ENCODE measurements at places on chromosomes 7 and 10.
A peak's percentile ranks its signal among the peaks of the same experiment; 100 is the strongest.

- DNase-seq = no peak
Measured at GRCh38 chr10:94428766-94429707, 26.7 kb downstream of the TBC1D12 start.

- DNase-seq = peak; percentile 53
Measured at GRCh38 chr10:58531084-58531695, 18.5 kb downstream of the BICC1 start.

- peak; percentile 96 for DNase-seq
Measured at GRCh38 chr7:130363026-130363847, 17.1 kb upstream of the CPA1 start.

GRCh38 chr7:37047260-37047659, 323.0 kb upstream of the AOAH start:
- peak; percentile 58 for DNase-seq

DNA sequence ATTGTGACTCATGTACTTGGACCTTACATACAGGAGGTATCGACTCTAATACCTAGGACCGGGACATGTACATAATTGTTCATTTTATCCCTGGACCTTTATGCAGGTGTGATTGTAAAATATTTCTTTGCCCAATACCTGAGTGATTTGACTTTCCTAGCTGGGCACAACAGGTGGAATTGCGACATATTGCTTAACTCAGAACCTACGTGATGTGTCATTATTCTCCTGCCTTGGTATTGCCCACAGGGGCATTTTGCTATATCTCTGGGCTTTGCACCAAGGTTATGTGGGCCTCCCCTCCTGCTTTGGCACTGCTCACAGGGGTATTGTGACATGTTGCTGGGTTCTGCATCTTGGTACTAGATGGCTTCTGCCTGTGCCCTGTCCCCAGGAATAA, 23.9 kb upstream of the ZNF107 start:
- no peak for DNase-seq

DNA sequence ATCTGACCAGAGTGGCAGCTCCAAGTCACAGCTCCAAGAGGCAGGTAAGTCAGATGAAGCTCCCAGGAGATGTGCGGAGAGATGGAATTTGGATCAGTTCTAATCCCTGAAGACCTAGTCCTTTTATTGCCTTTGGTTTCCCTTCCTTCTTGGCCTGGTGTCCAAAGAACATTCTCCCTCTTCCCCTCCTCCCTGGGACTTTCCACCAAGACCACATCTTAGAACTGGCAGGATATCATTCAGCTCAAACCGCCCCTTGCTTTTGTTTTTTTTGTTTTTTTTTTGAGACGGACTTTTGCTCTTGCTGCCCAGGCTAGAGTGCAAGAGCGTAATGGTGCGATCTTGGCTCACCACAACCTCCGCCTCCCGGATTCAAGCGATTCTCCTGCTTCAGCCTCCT, 190.8 kb downstream of the GFRA1 start:
- DNase-seq = no peak

- DNase-seq = no peak
Measured at GRCh38 chr7:94253686-94254085, 141.0 kb upstream of the COL1A2 start.

DNA sequence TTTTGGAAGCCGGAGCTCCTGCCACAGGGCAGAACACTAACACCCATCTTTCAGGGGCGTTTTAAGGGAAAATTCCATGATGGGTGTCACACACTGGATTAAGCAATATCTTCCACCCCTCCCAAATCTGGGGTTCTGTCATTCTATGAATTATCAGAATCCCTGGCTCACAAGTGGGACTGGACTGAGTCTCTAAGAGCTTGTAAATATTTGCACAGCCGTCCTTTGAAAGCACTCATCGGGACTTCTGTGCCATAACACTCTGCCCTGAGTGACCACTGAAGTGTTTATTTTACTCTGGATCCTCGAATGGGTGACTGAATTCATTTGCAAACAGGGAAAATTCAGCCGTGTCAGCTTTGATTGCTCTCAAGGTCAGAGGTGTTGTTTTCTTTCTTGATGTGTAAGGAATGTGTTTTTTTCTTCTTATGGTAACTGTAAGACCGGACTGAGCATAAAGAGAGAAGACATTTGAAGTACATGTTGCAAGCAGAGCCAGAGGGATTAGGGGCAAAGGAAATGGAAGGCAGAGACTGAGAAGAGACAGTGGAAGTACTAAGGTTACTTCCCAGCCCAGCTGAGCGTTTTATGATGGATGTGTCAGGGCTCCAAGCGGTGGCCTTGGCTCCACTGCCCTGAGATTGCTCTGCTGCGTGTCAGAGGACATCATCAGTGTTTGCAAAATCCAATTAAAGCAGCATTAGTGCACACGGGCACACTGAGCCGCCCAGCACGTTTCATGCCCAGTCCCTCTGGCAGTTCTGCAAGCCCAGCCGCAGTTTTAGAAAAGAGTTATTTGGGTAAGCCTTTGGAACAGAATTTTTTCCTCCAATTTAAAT, 17.7 kb upstream of the GTPBP4 start:
- DNase-seq = no peak

DNA sequence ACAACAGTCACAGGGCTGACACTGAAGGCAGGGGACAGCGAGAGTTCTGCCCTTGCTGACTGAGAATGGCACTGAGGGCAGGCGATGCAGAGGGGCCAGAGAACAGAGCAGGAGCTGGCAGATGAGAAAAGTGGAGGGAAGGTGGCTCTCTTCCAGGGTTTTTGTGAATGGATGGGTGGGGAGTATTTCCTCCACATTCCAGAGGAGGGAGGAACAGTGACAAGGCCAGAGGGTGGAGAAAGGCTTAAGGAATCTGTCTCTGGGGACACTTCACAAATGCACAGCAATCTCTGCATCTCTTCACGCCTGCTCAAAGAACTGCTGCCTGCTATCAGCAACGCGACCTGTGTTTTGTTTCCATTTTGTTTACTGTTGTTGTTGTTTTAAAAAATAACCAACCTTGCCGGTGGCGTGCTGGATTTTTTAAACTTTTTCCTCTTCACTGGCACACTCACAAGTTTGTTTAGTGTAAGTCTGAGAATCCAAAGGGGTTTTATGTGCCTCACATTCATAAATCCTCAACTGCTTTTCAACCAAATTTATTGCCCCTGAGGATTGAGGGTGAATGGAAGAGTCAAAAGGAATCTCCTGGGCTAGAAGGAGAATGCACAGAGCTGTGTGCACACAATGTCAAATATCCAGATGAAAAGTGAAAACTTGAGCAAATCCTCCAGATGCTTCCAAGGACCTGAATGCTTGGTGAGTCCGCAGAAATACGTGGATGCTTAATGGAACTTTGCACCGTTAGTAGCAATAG, 129.3 kb downstream of the GLI3 start:
- DNase-seq = no peak

GRCh38 chr10:46040004-46040403, 6.1 kb downstream of the MSMB start:
- DNase-seq = peak; percentile 26

DNA sequence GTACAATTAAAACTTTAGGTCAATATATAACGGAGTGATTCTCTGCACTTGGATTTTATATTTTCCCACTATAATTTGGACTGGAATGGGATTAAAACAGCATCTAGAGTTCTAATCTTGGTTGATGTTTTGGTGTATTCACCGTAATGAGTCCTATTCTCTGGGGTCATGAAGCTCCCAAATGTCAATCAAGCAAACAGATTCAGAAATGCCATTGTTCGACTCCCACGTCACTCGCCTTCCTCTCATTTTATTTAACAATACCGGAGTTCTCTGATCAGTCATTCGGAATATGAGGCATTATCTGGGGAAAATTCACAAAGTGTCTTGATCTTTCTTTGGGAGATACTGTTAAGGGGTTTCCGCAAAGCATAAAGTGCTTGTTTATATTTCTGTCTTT, 26.5 kb downstream of the SKIDA1 start:
- DNase-seq = no peak

GRCh38 chr7:149886018-149886415, 12.2 kb downstream of the ATP6V0E2 start:
- DNase-seq = no peak

DNA sequence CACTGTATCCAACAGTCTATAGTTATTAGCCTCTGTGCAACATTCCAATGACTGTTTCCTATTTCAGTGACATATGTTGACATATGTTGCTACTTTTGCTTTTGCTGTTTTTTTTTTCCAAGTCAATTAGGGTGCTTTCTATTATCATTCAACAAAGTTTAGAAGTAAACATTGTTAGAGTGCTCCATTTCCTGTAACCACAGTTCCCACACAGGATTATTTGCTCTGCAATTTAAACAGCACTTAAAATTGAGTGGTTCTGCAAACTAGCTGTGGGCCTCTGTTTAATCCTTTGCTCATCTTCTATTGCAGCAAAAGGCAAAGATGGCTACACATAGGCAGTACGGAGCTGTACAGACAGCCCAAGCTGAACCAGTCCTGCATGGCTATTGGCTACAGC, 46.5 kb upstream of the PTN start:
- DNase-seq = no peak

DNA sequence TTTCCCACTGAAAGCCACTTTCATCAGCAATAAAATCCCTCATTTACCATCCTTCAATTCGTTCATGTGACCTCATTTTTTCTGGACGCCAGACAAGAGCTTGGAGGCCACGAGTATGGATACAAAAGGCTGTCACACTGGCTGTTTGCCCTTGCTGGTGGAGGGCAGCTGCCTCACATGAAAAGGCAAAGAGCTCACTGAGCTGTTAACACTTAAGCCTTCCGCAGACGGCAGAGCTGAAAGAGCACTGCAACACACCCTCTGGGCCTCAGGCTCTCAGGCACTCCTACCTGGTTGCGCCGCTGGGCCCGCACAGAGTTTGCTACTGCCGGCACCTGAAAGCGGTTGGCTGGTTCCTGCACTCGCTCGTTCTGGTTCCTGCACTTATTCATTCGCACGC, 193.5 kb downstream of the CFTR start:
- no peak for DNase-seq

- no peak for DNase-seq
Measured at GRCh38 chr10:61964059-61964709, 62.7 kb downstream of the ARID5B start.

DNA sequence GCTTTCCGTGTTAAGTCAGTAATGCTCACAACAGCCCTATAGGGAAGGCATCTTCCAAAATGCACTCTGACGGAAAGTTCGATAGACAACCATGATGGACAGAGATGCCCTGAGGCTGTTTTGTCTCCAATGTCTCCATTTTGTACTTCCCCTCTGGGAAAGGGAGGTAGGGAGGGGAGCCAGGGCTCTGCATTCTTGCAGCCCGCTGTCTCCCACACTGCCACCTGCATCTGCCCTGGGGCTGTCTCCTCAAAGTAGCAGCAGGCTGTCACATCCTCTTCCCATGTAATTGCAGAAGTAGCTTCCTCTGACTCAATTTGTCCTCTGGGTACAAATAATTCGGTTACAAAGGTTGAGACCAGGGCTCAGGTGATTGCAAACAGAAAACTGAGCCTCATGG, 131.4 kb downstream of the GPAM start:
- DNase-seq = no peak

DNA sequence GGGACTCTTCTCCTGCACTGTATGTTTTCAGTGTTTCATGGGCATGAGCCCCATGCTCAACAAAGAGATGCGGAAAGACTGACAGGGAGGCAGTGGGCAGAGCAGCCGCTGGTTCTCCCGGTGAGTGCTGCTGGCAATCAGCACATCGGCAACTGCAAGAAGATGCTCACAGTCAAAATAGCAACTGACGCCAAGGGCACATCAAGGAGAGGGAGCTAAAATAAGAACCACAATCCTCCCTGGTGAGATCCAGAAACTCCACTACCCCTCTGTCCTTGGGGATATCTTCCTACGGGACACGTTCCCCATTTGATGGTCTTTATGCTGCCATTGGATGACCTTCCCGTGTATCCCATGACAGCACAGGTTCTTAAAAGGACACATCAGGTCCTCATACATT, 28.9 kb upstream of the SVIL start:
- DNase-seq = no peak

GRCh38 chr7:2266911-2267310, 24.9 kb downstream of the NUDT1 start:
- peak; percentile 96 for DNase-seq

DNA sequence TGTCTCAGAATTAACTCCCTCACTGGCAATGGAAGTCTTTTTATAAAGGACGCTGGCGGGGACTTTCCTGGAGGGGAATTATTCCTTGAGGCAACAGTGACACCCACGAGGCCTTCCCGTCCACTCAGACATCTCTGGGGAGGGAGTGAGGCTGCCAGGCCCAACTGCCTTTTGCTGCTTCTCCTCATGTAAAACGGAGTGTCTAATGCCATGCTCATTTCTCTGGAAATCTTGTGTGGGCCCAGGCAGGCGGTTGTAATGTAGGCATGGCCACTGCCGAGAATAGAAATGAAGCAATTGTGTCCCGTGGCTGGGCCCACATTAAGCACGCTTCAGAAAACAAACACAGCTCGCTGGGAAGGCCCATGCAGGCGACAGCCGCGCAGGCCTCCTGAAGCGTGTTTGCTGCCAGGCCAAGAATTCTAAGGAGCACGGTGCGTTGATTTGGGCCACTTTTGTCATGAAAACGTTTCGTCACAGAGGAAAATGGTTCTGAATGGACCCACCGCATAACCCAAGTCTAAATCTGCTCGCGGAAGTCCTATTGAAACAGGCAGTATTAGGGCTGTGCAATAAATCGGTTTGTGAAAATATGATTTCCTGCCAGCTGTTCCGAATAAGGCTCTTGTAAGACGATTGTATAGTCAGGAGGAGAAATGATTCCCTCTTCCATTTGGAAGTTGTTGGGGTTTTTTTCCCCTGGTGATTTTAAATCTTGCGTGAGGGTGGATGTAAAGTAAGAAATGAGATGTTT, 104.2 kb upstream of the CHST15 start:
- no peak for DNase-seq

DNA sequence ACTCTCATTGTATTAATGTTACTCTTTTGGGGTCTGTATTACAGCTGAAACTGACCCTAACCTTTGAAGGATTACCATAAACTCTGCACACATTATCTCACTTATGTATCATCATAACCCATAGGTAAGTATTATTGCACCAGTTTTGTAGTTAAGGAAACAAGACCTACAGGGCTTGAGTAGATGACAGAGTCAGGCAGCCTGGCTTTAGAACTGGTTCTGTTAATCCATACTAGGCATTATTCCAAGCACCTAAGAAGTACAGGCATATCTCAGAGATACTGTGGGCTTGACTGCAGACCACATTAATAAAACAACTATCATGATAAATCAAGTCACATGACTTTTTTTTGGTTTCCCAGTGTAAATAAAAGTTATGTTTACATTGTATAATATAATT, 17.1 kb upstream of the AKR1B1 start:
- no peak for DNase-seq

- DNase-seq = no peak
Measured at GRCh38 chr7:14275356-14275755, 285.9 kb upstream of the ETV1 start.

- DNase-seq = no peak
Measured at GRCh38 chr7:30389791-30390190, 88.8 kb downstream of the NOD1 start.

All from PC-9 (cell line).